ENCODE measurements at places on chromosomes 12 and 14. TPM values are rescaled to one million over a fixed set of nuclear protein-coding genes. Genes with fewer than 3 reads are reported as not detected.

Gene CD9
- total RNA-seq, result 3.3 TPM

Gene RASAL1
- total RNA-seq, result not detected

Gene INSM2
- total RNA-seq, result not detected

Gene PLEKHG7
- total RNA-seq, result not detected

Gene KRT80
- not detected for total RNA-seq

Gene SSTR1
- total RNA-seq, result not detected

Gene LGR5
- not detected for total RNA-seq

Gene MLEC
- 158 TPM for total RNA-seq

Gene HNRNPA1
- 997 TPM for total RNA-seq

Gene CPM
- total RNA-seq, result 3.7 TPM

Gene CDH24
- total RNA-seq, result 1.0 TPM

Gene TMED8
- 25.0 TPM for total RNA-seq

Gene KRT2
- not detected for total RNA-seq

Gene GPR137C
- 0.36 TPM for total RNA-seq

GRCh38 chr12:66678338-66679275, at the start of gene GRIP1:
TSS of gene GRIP1 (minus strand) at chr12:66679076. CDS start at chr12:66678904, 172 bp downstream.
- DNase-seq, result no peak

DNA sequence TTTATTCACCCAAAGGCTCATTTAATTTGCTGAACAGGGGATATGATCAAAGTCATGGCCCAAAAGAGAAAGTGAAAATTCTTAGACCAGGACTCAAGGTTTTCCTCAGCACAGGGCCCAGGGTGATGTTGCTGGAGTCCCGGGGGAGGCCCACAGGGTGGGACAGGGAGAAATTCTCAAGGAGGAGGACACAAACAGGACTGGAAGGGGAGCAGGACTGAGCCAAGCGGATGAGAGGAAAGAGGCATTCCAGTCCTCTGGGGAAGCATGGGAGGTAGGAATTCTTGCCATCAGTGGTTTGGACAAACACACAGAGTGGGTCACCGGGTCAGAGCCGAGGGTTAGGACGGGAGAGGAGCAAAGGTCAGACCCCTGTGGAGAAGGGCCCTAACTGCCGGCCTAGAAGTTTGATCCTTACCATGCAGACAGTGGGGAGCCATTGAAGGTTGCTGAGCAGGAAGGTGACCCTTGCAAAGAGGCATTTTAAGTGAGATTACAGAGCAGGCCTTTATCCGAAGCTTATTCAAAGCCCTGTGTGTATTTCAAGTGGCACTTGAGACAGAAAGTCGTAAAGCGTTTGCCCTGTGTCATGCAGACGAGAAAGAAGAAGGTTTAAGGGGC, 68.4 kb upstream of the PTGR2 start:
- DNase-seq, result no peak

GRCh38 chr14:50835280-50835679, 4.3 kb upstream of the NIN start:
- no peak for DNase-seq

DNA sequence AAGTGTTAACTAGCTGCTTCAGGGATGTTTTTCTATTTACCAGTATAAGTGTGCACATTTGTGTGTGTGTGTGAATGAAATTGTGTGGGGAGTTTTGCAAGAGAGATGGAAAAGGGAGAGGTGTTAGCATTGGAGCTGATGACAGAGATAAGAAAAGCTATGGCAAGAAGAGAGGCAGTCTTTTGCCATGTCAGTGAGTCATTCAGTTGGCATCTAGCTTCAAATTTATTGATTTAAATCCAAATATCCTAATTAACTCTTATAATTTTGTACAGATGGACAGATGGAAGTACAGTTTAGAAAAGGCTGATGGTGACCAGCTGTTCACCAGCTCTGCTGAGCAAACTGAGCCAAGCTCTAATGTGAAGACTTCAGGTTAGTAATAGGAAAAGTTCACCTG, 3.3 kb upstream of the BHLHE41 start:
- DNase-seq, result no peak

DNA sequence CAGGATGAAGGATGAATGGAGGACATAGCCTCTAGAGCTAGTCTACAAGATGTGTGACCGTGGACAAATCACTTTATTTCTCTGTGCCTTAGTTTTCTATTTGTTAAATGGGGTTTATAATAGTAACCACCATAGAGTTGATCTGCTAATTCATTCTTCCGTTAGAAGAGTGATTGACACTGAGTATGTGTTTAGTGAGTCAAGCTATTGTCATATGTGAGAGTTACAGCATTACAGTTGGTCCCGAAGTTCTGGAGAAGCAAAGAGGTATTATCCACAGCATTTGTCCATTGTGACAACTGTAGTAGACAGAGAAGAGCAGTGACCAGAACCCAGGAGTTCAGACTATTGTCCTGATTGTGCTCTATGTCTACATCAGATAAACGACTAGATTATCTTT, 14.1 kb downstream of the FAR2 start:
- no peak for DNase-seq

DNA sequence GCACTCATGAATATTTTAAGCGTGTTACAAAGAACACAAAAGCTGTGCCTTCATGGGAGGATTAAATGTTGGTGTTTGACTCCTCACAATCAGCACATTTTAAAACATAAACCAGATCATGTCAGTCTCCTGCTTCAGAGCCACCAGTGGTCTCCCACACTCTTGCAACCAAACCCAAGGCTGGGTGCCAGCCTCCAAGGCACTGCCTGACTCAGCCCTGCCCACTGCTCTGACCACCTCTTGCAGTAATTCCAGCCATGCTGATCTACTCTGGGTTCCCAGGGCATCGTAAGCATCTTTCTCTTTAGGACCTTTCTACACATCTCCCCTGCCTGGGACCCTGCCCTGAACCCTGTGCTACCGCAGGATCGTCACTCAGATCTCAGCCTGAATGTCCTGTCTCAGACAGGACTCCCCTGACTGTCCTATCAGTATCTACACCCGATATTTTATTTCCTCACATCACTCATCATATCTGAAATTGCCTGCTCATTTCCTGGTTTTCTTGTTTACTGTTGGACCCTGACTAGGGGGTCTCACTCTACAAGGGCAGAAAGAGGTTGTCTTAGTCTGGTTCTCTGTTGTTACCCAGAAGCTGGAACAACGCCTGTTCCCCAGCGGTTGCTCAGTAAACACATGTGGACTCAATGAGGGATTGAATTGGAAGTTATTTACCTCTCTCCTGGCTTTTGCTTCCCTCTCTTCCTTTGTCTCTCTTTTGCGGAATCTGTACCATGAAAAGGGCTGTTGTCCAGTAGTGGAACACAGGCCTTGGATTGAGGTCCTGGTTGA, 449.8 kb downstream of the RAD51B start:
- peak; percentile 65 for DNase-seq

DNA sequence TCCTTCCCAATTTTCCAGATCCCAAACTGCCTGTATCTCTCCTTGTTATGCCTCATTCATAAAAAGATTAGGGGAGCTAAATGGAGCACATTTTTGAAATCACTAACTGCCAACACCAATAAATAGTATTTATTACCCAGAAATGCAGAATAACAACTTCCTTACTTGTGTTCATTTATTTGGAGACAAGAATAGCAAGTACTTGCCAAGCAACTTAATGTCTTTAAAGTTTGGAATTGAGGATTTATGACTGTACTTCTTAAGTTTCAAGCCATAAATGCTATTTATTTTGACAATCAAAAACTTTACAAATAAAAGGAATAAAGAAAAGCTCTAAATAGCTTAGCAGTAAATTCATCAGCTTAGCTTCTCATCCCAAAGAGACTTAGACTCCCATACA, 626.1 kb upstream of the NOVA1 start:
- no peak for DNase-seq

- DNase-seq, result no peak
Observed at GRCh38 chr12:113888435-113888834, 77.7 kb downstream of the RBM19 start.

DNA sequence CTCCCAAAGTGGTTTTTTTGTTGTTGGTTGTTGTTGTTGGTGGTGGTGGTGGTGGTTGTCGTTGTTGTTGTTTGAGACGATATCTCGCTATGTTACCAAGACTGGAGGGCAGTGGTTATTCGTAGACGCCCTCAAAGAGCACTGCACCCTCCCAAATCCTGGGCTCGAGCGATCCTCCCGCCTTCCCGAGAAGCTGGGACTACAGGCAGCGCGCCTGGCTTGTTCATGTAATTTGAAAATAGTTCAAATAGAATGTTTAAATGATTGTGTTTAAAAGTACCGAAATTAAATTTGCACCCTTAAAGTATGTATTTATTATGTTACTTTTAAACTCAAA, 439 bp upstream of the ANAPC5 start:
- no peak for DNase-seq

GRCh38 chr12:130161261-130162243, 712 bp upstream of the FZD10 start:
- DNase-seq, result no peak

GRCh38 chr14:22099942-22100763, 426.5 kb upstream of the OR4E1 start:
- DNase-seq, result no peak

DNA sequence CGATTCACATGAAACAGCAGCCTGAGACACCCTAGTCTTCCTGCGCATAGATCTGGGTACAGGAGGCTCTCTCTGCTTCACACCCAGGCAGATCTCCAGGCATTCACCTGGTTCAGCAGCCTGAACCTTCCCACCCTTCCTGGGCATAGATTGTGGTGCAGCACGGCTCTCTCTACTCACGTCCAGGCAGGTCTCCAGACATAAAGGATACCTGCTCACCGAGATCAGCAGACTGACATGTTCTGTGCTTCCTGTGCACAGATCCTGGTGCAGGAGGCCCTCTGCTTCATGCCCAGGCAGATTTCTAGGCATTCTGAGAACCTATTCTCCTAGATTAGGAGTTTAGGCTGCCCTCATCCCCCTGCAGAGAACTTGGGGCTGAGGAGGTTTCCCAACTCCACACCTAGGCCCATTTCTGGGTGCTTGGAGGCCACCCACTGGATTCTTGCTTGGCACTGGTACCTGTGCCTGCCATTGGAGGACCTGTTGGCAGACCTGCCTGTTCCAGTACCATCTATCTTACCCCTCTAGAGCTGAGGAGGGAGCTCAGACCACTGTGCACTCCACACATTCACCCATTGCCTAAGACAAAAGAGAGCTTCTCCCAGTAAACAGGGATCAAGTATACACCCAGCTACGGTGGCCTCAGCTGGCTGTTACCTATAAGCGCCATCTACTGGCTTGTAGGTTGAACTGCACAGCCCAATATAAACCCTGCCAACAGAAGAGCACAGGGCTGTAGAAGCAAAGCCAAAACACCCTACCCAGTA, 28.0 kb upstream of the GARIN6 start:
- no peak for DNase-seq

DNA sequence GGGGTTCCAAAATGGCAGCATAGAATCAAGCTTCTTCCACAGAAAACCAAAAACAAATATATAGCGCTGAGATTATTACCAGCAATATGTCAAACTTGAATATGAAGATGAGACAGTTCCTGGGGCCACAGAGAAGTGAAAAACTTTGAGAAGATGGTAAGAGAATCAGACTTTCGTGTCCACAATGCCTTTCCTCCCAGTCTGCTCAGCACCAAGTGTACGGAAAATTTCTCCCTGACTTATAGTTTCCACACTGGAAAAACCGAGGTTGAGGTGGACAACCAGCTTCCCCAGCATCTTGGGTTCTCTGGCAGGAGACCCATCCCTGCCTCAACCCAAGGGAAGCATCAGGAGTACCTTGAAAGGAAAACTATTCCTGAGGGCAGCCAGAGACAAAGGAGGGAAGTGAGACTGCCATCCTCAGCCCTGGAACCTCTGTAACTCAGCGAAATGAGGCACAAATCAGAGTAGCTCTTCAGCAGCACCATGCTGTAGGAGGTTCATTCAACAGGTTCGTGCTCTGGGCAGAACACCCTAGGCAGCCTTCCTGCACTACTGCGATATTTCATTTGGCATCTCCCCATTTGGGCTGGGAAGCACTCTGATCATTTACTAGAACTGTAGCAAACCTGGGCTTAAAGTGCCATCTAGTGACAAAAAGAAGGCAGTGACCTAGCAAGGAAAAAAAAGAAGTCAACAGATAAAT, 52.4 kb upstream of the CAPRIN2 start:
- DNase-seq, result no peak

GRCh38 chr12:30437616-30438015, 258.1 kb downstream of the IPO8 start:
- DNase-seq, result no peak

GRCh38 chr14:79668951-79669350, 542.4 kb downstream of the DIO2 start:
- no peak for DNase-seq

GRCh38 chr14:74580275-74580672, 31.8 kb downstream of the LTBP2 start:
- DNase-seq, result no peak

DNA sequence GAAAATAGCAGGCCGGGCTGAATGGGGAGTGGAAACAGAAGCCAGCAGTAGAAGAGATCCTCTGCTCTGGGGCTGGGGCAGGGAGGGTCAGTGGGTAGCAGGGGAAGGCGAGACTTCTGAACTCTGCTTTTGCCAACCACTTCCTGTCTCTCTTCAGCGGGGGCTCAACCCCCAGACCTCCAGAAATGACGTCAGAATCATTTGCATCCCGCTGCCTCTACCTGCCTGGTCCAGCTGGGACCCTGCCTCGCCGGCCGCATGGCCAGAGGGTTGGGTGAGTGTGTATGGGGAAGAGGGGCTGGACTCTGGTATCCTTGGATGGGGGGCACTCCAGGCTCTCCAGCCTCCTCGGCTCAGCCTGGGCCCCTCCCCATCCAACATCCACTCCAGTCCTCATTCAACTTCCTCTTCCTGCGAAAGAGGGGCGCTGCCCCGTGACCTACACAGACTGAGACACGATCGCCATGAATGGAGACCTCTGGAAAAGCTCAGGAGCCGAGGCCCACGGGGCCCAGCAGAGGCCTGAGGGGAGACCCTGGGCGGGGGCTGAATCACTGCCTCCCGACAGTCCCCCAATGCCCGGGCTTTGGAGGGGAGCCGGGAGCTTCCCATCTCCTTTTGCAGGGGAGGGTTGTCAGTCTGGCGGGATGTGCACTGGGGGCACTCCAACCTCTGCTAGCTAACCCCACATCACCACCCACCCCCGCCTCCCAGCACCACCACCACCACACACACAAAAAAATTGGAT, 458 bp upstream of the HOXC4 start:
- no peak for DNase-seq

All from natural killer cell treated with Interleukin-12 subunit alpha and Interleukin-12 subunit beta and Interleukin-15 and Interleukin-18, amount 100 ng/mL, for 72 hours (primary cell).